ENCODE measurements at places on chromosomes 7 and 10.

DNA sequence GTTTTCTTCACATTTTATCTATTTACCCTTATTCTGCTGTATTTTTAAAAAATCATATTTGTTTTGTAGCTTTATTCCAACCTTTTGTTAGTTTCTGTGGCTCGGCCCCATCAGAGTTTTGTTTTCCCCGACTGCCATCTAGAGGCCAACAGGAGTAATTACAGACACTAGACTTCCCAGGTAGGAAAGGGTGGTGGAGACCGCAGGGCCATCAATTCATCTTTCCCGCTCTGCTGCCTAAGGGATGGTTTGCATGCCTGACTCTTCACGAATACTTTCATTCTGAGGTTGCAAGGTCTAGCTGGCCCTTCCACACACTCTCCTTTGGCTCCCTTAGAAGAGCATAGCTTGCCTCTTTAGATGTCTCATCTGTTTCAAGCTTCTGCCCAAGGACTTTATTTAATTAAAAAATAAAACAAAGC is 38.3 kb downstream of the LYZL2 start:
- peak; percentile 54 for DNase-seq

- no peak for DNase-seq
These were observed 145.0 kb downstream of the ADAM12 start for GRCh38 chr10:126243306-126243705.

GRCh38 chr10:108567899-108568752 is 1355.2 kb downstream of the XPNPEP1 start:
- peak; percentile 11 for DNase-seq

- DNase-seq, result no peak
These were observed 468.5 kb upstream of the MKI67 start for GRCh38 chr10:128594688-128595087.

GRCh38 chr7:1251796-1252539 is 19.3 kb downstream of the UNCX start:
- no peak for DNase-seq

- DNase-seq, result no peak
These were observed 84.7 kb upstream of the IFRD1 start for GRCh38 chr7:112365551-112365950.

DNA sequence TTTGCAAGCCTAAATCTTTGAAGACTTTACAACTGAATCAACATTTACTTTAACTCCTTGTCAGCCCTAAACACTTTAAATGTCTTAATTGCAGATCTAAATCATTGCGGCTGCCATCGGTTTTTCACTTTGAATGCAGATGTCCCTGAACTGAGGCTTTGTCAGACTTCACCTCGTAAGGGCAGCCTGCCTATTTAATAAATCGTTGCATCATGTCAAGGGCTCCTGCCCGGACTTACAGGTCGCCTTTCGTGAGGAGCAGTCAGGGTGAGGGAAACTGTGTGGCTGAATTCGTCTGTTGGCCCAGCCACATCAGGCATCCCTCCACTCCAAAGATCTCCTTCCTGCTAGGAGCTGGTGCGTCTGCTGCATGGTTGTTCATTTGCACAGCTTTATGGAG is 368.2 kb upstream of the NPVF start:
- no peak for DNase-seq

GRCh38 chr10:95850791-95851190 is 57.0 kb upstream of the CC2D2B start:
- DNase-seq, result no peak

Data from fibroblast of skin of back (primary cell).